ENCODE measurements at places on chromosomes 3 and 15.

DNA sequence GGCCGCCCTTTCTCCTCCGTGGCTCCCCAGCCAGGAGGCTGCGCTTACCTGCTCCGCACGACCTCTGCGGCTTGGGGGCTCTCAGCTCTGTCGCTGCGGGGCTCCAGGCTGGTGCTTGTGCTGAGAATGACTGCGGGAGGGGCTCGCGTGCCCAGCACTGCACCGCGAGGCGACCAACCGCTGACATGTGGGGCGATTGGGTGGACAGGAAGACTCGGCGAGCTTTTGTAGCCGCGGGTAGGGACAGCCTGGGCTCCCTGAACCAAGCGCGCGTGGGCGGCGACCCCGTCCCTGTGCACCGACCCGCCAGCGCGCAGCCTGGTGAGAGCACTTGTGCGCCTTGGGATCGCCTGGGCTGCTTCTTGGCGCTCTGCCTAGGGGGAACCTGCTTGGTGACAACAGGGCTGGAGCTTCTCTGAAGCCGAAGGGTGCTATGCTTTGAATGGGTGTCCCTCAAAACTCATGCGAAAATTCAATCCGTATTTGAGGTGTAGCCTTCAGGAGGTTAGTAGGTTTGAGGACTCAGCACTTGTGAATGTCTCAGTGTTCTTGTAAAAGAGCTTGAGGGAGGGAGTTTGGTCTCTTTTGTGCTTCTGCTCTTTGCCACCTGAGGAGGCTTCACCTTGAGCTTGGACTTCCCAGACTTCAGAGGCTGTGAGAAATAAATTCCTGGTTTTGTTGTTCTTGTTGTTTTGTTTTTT lies 50.4 kb downstream of the IL12A start:
- no peak for DNase-seq

GRCh38 chr15:65773386-65774111 lies 18.5 kb downstream of the DENND4A start:
- DNase-seq = no peak

GRCh38 chr3:55286693-55287092 lies 200.4 kb downstream of the WNT5A start:
- no peak for DNase-seq

- peak; percentile 70 for DNase-seq
These were observed 32.1 kb downstream of the PTH1R start for GRCh38 chr3:46909535-46910161.

DNA sequence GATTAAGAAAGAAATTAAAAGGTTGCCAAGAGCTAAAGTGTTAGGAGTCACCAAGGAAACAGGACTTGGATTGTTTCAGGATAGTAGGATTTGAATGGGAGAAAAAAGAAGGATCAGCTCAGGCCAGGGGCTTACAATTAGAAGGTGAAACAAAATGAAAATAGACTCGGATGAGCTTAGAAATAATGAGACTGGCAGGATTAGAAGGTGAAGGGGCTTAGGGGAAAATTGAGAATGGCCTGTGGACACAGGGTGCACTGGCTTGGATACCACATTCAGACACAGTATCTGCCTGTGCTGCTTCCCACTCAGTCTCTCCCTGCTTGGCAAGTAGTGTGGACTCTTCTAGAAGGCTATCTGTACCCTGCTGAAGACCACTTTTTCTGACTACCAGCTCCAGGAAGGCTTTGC lies 206.1 kb upstream of the ATP10A start:
- DNase-seq = no peak

GRCh38 chr3:5260992-5261501 lies 73.5 kb downstream of the EDEM1 start:
- no peak for DNase-seq

GRCh38 chr15:78276064-78276943 lies 11.9 kb downstream of the DNAJA4 start:
- DNase-seq = no peak

DNA sequence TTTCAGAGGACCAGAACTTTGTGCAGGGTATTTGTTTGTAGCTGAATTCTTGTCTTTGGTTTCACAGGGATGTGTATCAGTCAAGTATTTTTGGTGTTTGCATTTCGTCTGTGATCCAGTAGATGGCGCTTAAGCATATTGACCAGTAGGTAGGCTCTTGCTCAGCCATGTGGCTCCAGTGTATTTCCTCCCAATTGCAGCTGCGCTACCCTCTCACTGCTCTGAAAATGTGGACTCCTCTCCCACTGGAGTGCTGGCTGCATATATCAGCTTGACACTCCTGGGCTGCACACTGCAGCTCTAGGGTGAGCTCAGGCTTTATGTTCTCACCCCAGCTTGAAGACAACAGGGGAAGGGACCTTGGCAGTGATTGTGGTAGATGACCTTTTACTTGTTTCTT lies 1264.3 kb upstream of the ALCAM start:
- no peak for DNase-seq

DNA sequence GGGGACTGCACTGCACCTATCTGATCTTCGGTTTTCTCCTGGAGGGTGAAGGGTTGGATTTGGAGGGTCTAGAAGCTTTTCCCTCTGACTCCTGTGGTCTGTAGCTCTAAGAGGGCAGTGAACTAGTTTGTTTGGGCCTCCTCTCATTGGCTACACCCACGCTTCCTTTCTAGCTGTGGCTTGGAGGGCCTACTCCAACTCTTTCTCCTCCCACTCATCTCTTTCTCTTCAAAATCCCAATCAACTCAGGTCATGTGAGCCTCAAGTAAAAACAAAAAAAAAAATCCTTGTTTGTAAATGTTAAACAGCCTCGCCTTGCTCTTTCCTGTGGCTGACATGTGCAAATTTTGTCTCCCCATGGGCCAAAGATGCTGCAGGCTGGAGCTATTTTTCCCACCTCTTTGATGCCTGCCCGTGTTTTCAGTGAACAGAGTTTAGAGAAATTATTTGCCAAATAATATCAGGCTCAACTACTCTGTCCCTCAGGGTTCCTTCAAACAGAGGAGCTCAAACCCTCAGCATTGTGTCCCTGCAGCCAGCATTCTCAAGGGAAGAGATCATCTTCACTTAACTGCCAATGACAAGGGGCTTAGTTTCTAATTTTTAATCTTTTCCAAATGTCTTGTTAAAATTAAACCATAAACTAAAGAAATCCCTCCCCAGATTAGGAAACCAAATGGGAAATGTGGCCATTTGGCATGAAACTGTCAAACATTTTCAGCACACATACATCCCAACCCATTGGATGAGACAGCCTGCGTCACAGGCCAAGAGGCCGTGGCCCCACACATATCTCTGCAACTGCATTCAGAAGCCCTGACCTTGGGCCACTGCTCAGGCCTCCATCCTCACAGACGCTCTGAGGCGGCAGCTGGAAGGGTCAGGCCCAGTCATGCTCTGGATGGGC lies 114.8 kb upstream of the THBS1 start:
- DNase-seq = no peak

GRCh38 chr3:99761415-99762165 lies 56.1 kb upstream of the CMSS1 start:
- no peak for DNase-seq

- no peak for DNase-seq
These were observed 153.2 kb downstream of the MYRIP start for GRCh38 chr3:39962581-39962980.

- DNase-seq = no peak
These were observed 312.2 kb upstream of the ZNF717 start for GRCh38 chr3:76097589-76097969.

GRCh38 chr3:80233576-80233975 lies 465.8 kb upstream of the ROBO1 start:
- no peak for DNase-seq

GRCh38 chr15:92149465-92149864 lies 244.2 kb upstream of the ST8SIA2 start:
- no peak for DNase-seq

GRCh38 chr15:78291698-78292097 lies 7.7 kb downstream of the SKIC8 start:
- no peak for DNase-seq

GRCh38 chr15:100966997-100967396 lies 47.8 kb downstream of the LRRK1 start:
- no peak for DNase-seq

DNA sequence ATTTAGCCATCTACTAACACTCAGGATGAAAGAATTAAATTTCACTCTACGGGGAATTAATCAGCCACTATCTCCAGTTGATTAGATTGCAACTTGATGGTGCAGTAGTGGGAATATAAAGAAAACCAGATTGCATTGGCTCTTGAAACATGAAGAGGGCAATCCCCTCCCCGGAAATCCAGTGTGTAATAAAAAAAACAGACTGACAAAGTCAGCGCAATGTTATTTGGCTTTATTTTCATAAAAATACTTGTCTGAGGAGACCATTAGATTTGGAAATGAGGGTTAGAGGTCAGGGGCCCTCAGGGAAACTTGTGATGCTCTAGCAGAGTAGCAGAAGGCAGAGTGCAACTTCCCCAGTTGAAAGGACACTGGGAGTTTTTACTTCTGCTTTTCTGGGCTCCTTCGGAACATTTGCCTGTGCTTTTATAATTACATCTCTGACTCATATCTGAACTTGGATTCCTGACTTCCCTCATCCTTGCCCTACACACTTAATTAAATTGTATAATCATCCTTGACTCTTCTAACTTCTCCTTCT lies 326.8 kb downstream of the TUSC7 start:
- DNase-seq = no peak

DNA sequence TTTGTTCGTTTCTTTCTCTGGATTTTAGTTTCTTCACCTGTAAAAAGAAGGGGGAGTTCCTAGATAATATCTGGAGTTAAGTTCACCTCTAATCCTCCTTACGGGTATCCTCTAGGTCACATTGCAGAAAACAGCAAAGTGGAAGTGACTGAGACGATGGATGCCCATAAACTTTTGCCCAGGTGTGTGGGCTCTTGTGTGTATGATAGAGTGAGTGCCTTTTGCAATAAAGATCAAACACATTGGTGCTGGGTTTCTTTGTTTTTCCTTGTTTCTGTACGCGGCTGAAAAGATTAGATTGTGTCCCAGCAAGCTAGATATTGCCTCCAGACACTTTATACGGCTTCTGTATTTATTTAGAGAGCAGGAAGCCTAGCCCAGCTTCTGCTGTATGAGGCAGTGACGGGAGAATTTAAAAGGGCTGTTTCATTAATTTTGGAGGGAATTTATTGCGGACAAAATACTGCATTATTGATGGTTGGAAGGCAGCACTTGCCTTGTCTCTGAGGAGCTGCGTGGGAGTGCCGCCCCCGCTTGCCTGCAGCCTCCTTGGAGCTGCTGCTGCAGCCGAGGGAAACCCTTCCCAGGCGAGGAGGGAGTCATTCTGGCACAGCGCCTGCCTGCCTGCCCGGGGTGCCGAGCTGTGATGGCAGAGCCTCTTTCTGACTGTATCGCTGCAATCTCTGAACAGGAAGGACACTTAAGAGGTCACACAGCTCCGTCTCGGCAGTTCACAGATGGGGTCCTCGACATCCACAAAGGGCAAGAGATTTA lies 38.5 kb downstream of the PYDC2 start:
- no peak for DNase-seq

GRCh38 chr15:66820481-66821176 lies 118.6 kb downstream of the SMAD6 start:
- DNase-seq = no peak

DNA sequence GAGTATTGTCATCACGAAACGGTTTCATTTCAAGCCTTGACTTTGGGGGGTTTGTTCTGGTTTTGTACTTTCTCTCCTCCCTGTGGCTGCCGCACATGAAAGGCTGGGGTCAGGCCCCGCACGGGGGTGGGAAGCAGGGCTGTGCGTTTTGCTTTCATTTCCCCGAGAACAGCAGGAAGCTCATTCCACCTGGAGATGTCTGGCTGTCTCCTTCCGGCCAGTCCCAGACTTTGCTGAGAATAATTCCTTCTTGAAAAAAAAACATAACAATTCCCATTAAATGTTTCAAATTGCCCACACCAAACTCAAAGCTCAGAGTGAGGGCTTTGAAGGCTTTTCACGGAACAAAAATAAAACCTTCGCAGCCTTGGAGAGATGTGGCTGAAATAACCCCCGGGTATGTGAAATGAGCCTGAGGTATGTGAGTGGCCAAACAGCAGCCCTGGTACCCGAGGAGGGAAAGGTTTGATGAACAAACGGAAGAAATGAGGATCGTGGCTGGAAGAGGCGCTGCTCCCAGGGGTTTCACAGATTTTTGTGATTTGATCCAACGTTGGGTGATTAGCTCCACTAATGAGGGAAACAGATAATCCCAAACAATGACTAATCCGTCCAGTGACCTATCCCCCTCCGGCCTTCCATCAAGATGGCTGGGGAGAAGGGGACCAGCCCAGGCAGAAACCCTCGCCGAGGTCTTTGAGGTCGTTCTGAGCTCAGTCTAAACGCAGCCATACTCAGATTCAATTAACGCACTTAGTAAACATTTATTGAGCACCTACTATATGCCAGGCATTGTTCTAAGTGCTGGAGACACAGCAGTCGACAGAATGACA lies 126.9 kb upstream of the MEF2A start:
- peak; percentile 24 for DNase-seq

- DNase-seq = no peak
These were observed 45.3 kb upstream of the RNU6-1 start for GRCh38 chr15:67885175-67885523.

DNA sequence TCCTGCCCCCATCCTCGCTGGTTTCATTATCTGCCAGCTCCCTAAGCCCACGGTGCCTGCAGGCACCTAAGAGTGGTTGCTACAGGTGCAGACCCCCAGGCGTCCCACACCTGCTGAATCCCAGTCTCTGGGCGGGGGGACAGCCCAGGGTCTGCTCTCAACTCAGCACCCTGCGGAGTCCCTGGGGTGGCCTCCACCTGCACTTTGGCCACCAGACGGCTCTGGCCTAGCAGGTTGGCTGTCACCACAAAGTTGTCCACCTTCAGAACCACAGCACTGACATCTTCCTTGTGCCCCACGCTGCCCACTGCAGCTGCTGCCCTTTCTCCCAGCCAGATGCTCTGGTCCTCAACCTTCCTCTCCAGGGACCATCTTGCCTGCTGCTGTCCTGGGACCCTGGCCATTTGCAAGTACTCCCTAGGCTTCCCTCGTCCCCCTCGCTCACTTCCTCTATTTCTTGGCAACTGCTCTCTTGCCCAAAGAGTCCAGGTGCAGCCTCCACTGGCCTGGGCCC lies 34.9 kb upstream of the SNRPA1 start:
- no peak for DNase-seq

- DNase-seq = no peak
These were observed 3.4 kb upstream of the RFTN1 start for GRCh38 chr3:16516695-16517481.

- DNase-seq = no peak
These were observed 44.1 kb upstream of the GRAMD1C start for GRCh38 chr3:113794526-113794925.

GRCh38 chr15:92974183-92974915 lies 74.2 kb downstream of the CHD2 start:
- no peak for DNase-seq

GRCh38 chr3:49296781-49297411 lies 19.9 kb upstream of the C3orf62 start:
- no peak for DNase-seq

DNA sequence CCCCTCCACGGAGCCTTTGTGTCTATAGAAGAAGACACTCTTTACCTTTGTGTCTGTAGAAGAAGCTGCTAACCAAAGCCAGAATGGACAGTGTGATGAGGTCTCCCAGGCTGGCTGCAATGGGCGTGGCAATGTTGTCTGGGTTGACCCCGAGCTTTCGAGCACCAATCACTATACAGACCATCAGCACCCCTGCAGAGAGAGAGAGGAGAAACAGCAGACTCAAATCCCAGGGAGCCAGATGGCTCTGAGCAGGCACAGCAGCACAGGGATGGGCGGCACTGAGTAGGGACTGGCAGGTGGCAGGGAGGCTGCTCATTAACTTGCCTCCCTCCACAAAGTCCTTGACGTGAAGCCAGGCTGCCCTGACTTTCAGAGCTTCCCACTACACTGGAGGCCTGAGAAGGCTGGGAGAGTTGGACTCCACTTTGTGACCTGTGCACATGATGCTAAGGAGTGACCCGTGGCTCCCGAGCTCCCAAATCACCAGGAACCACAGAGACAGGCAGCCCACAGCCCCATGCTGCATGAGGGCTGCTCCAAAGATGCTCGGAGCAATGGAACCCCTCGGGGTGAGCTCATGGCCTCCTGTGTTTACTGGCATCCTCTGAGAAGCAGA lies 53.9 kb downstream of the ROPN1B start:
- DNase-seq = no peak

Measured in activated T-cell treated with anti-CD3 and anti-CD28 coated beads for 4 hours (primary cell).